Aorta (tissue), 5 donors: ENCODE measurements at places on chromosomes 11 and 22. TPM values are rescaled to one million over a fixed set of nuclear protein-coding genes. Genes with fewer than 3 reads are reported as not detected.
A peak's percentile ranks its signal among the peaks of the same experiment; 100 is the strongest.

- DNase-seq, result no peak
These were observed 535.1 kb upstream of the ARHGAP42 start for GRCh38 chr11:100151944-100152343.

The KRTAP5-8 gene
- 0.42 TPM for total RNA-seq

DNA sequence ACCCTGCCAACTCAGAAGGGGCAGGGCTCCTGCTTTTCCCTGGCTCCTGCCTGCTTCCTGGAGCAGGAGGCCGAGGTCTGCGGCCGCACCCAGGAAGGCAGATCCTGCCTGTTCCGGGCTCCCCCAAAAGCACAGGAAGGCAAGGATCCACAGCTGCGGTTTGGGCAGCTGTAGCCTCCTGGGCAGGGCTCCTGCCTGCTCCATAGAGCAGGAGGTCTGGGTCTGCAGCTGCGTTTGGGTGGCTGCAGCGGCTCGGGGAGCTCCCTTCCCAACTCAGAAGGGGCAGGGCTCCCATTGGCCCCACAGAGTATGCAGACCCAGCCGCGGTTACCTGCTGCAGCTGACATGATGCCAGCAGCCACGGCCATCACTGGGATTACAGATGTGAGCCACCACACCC lies 5.5 kb downstream of the UPK2 start:
- peak; percentile 56 for DNase-seq

- no peak for DNase-seq
These were observed 296.5 kb downstream of the KIRREL3 start for GRCh38 chr11:126704096-126704495.

GRCh38 chr22:46053563-46054090 lies 76.7 kb upstream of the WNT7B start:
- DNase-seq, result peak; percentile 86

GRCh38 chr11:84969103-84969502 lies 658.0 kb downstream of the DLG2 start:
- DNase-seq, result no peak

DNA sequence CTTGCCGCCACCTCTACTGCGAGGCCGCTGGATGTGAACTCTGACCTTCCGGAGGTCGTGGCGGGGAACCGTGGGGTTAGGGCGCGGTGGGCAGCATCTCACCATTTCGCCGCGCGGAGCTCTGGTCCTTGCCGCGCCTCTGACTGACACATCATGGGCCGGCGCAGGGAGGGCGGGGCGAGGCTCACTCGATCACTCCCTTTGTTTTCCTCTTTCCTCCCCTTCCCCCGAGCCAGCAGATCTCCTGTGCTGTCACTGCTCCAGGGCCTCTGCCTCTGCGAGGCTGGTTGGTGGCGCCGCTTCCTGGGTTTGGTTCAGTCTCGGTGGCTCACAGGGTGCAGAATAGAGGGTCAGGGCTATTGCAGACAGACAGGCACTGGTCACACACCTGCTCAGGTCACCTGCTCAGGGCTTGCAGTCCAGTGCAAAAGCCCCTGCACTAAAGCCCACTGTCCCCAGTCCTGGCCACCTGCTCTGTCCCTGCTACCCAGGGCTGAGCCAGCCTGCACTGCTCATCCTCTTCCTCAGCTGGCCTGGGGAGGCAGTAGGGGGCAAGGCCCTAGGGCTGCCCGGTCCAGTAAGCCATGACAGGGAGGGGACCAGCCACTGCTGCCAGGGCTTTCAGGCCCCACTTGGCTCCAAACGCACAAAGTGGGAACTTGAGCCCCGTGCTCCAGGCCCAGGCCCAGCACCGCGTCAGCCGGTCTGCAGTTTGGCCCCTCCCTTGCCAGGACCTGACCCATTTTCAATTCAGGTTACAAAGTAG lies 36.2 kb downstream of the PISD start:
- DNase-seq, result no peak

DNA sequence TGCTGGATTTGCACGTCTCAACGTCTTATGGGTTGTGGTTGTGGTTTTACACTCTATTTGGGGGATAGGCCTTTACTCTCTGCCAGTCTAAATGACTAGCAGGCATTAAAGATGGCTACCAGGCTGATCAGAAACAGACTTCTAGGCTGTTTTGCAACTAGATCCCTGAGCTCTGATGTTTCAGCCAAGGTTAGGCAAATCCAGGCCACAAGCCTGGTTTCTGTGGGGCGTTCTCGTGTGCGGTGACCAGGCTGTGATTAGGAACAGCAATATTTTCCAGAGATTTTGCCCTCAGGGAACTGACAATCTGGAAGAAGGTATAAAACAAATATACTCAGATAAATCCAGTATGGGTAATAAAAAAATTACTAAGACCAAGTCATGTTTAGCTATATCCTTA lies 502.4 kb downstream of the INSC start:
- no peak for DNase-seq

- no peak for DNase-seq
These were observed 154.0 kb downstream of the MN1 start for GRCh38 chr22:27647540-27647939.

The TSKU gene
- 31.5 TPM for total RNA-seq
